ENCODE measurements at places on chromosomes 5 and 9. TPM values are rescaled to one million over a fixed set of nuclear protein-coding genes. Genes with fewer than 3 reads are reported as not detected.

SLC36A3 gene
- not detected for total RNA-seq

ZNF483 gene
- total RNA-seq: 4.2 TPM

PDLIM4 gene
- 1.8 TPM for total RNA-seq

GBGT1 gene
- total RNA-seq: not detected

SPAAR gene
- total RNA-seq: not detected

TMEM174 gene
- not detected for total RNA-seq

C9orf153 gene
- 0.98 TPM for total RNA-seq

LTC4S gene
- total RNA-seq: not detected

KIAA1958 gene
- total RNA-seq: 2.0 TPM

IFNB1 gene
- not detected for total RNA-seq

ACTBL2 gene
- total RNA-seq: 0.11 TPM

PCSK5 gene
- 0.08 TPM for total RNA-seq

PPP3R2 gene
- not detected for total RNA-seq

UTP15 gene
- total RNA-seq: 50.3 TPM

HMCN2 gene
- total RNA-seq: not detected

TLX3 gene
- total RNA-seq: not detected
